ENCODE measurements at places on chromosomes 4 and X.

DNA sequence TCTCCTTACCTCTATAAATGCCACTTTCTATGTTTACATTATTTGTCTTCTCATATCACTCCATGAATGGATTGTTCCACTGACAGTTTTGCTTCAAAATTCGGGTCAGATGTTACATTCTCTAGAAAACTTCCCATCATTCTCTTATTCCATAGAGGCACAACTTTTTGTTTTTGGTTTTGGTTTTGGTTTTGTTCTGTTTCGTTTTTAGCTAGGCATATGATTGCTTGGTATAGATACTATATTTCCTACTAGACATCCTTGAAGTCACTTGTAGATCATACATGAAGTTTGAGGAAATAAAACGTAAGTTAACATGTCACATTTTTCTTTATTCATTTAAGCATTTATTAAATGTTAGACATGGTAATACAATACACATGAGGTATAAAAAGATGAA, 961.0 kb downstream of the PCDH18 start:
- no peak for DNase-seq

GRCh38 chr4:138400543-138400942, 158.4 kb upstream of the SLC7A11 start:
- no peak for DNase-seq

DNA sequence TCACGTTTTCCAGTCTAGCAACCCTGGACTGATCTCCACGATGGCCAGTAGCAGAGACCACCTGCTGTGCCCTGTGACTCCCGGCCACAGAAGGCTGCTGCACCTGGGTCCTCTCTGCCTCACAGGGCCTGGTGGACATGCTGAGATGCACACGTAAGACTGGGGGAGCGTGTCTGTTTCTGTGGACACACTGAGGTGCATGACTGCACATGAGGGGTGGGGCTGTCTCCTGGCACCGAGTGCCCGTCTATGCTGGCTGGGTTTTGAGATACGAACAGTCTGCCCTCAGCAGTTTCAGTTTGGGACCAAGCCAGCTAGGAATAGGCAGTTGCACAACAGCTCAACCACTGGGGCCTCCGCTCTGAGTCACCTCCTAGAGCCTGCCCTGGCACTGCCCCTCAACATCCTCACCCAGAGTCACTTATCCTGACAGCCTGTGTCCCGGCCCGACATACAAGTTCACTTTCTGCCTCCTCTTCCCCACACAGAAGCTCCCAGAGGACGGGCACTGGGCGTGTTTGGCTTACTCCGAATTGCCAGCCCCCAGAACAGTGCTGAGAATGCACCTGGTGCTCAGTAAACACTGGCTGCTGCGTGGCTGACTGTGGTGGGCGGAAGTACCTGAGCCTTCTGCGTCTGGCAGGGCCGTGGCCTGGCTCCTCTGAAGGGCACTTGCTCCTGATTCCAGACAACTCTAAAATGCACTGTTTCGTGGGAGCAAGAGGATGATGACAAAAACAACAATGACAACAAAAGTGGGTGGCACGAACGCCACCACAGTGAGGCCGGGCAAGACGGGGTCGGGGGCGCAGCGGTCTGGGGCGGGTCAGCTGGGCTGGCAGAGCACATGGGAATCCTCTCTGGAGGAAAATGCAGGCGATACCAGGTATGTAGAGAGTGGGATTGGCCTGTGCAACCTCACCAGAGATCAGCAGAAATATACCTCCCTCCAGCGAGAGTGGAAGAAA, 30.9 kb downstream of the RNF212 start:
- no peak for DNase-seq

- no peak for DNase-seq
Measured at GRCh38 chr4:98865059-98865458, 63.9 kb downstream of the EIF4E start.

GRCh38 chr4:153018031-153018430, 81.9 kb downstream of the FHDC1 start:
- DNase-seq, result no peak

- no peak for DNase-seq
Measured at GRCh38 chrX:46255046-46255445, 290.2 kb downstream of the ZNF674 start.

- DNase-seq, result no peak
Measured at GRCh38 chr4:165879641-165880040, 6.6 kb downstream of the TLL1 start.

DNA sequence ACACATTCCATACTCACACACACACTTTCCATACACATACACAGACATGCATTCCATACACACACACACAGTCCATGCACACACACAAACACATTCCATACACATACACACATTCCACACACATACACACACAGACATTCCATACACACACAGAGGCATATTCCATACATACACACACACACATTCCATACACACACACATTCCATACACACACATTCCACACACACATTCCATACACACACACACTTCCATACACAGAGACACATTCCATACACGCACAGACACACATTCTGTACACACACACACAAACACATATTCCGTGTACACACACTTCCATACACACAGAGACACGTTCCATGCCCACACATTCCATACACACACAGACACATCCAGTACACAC, 14.8 kb downstream of the LINC00632 start:
- DNase-seq, result no peak

- no peak for DNase-seq
Measured at GRCh38 chrX:7164174-7164573, 16.2 kb upstream of the PUDP start.

DNA sequence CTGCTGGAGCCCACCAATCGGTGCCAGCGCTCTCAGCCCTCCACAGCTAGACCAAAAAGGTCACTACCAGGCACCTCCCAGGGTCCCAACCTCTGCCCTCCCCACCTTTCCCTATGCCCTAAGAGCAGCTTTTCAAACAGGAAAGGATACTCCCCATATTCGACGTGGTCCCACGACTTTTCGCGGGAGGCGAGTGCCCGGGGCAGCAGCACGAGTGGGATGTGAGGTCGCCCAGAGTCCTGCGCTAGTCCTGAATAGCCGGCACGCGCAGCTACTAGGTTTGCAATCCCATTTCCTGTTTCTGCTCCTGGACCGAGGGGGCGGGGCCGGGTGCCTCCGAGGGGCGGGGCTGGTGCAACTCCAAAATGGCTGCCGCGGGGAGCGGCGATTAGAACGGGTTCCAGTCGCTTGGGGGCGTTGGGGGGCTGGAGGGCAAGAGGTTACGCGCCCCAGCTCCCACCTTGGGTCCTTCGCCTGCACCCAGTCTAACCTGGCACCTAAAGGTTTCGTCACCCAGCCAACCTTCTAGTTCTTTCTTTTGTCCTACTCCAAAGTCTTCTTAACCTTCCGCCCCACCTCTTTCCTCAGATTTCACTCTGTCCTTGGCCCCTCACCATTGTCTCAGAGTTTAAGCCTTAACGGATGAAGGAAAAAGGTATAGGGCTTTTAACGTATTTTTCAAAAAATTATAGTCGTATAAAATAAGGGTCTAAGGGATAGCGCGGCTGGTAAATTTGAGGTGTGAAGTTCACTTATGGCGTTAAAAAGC, 85.0 kb upstream of the TENT5D start:
- no peak for DNase-seq

DNA sequence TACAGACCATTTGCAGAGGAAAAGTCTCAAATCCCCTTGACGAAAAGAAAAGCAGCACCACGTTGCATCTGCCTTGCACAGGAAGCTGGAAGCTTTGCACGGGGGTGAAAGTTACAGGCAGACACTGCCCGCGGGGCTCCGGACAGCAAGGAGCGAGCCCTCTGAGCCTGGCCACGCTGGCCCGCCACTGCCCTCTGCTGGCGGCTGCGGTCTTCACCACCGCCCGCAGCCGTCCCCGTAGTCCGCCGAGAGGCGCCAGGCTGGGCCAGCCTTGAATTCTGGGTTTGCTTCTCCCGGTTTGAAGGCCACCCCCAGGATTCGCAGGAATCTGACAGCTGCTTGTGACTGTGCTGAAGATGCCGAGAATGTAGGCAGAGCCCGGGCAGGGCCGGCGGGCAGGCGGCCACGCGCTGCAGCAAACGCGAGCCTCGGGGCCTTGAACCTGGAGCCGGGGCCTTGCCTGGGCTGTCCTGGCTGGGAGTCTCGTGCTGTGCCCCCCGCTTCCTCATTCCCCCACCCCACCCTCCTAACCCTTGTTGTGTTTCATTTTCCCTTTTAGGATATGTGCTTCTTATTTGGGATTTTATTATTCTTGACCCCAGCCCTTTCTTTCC, 49.2 kb downstream of the ENPP6 start:
- peak; percentile 33 for DNase-seq

DNA sequence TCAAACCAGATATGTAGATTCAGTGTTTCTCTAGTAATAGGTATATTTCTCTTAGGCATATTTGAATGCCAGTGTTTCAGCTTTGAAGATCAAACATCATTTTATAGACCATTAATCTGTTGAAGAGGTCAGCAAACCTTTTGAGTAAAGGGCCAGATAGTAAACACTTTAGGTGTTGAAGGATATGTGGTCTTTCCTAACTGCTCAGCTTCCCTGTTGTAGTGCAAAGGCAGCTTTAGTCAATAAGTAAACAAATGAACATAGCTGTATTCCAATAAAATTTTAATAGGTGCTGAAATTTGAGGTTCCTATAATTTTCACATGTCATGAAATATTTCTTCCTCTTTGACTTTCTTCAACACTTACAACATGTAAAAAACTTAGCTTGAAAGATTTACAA, 201.6 kb downstream of the ADGRL3 start:
- DNase-seq, result no peak

GRCh38 chrX:134469486-134469885, 9.5 kb downstream of the HPRT1 start:
- DNase-seq, result no peak

GRCh38 chr4:94345266-94345665, 2.6 kb upstream of the HPGDS start:
- DNase-seq, result no peak

GRCh38 chrX:14015294-14015693, 14.4 kb downstream of the GEMIN8 start:
- no peak for DNase-seq

DNA sequence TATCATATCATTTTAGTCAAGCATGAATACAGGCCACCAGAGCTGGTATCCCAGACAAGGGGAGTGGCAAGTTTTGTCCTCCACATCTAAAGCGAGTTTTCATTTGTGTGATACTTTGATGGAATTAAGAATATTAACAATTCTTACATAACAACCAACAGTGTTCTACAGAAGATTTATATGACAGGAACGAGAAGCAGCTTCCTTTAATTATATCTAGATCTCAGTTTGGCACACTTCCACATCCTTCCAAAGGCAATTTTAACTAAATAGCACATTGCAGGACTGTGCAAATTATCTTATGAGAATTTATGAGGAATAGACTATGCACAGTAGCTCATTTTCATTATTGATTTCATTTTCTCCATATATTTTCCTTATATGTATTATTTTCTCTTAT, 121.2 kb upstream of the GUCY1A1 start:
- no peak for DNase-seq

DNA sequence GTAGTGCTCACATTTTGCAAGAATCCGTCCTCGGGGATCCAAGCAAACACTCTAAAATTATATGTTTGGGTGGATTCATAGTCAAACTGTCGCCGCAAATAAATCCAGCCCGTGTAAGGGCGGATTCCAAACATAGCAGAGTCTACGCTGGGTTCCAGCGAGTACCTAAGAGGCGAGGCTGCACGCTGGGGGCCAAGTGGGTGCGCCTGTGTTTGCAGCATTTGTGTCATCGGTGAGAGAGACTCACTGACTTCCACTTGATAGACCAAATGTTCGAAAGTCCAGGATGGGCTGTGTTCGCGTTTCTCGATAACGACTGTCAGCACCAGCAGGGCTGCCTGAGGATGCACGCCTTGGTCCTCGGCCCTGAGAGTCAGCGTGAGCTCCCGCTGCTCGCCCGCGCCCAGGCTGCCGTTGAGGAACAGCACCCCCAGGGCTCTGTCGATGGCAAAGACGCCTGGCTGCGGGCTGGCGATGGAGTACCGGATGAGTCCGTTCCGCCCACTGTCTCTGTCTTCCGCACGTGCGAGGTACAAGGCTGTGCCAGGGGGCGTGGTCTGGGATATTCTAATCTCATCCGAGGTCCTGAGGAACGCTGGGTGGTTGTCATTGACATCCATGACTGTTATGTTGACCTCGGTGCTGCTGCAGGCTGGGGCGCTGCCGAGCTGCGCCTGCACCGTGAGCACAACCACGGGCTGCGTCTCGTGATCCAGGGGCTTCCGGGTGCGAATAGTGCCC, 158.7 kb downstream of the DCHS2 start:
- peak; percentile 14 for DNase-seq

- DNase-seq, result no peak
Measured at GRCh38 chr4:154009788-154010187, 220.9 kb upstream of the SFRP2 start.

GRCh38 chr4:110296892-110297291, 98.5 kb upstream of the ELOVL6 start:
- DNase-seq, result no peak

GRCh38 chr4:155615081-155615887, 51.4 kb upstream of the GUCY1A1 start:
- DNase-seq, result no peak

GRCh38 chr4:161393602-161394001, 770.2 kb downstream of the FSTL5 start:
- no peak for DNase-seq

- no peak for DNase-seq
Measured at GRCh38 chrX:150570512-150570911, 2.1 kb downstream of the MTM1 start.

GRCh38 chr4:3329887-3330286, 37.1 kb downstream of the RGS12 start:
- DNase-seq, result no peak

DNA sequence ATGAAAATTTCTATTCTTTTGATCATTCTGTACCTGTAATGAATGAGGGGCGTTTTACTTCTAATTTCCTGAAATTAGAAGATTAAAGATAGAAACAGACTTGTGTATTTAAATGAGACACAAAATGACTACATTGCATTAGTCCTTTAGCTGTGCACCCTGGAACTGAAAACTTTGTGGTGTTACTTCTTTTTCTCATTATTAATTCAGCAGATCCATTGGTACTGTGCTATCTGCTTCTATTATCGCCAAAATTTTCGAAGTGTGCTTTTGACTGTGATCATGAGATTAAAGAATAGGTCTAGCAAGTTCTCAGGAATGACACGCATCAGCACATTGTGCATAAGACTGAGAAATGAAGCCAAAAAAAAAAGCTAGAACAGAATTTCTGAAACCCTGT, 1938.9 kb upstream of the TENM3 start:
- no peak for DNase-seq

GRCh38 chr4:110808351-110808878, 185.5 kb upstream of the PITX2 start:
- no peak for DNase-seq

- DNase-seq, result no peak
Measured at GRCh38 chr4:87032884-87033533, 98.2 kb downstream of the AFF1 start.

GRCh38 chr4:106038012-106038411, 142.7 kb downstream of the NPNT start:
- no peak for DNase-seq

DNA sequence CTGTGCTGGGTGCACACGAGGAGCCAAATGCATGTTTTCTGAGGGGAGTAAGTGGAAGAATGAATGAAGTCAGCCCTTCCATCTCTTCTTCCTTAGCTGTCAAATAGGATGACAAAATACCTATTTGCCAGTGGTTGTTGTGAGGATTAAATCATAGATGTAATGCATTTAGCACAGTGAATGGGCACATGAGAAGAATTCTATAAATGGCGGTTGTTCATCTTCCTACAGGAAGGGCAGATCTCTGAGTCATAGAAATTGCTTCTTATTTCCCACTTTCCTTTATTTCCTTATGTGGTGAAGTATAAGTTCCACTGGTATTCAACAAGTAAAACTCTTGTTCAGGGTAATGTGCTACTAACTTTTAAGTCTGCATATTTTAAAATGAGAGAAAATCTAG, 83.1 kb downstream of the SORBS2 start:
- no peak for DNase-seq
